ENCODE measurements at places on chromosomes 4 and X.

GRCh38 chr4:6727081-6727942, 11.3 kb downstream of the BLOC1S4 start:
- peak; percentile 73 for DNase-seq

- no peak for DNase-seq
These were observed 67.6 kb downstream of the MRPL1 start for GRCh38 chr4:77930154-77930639.

DNA sequence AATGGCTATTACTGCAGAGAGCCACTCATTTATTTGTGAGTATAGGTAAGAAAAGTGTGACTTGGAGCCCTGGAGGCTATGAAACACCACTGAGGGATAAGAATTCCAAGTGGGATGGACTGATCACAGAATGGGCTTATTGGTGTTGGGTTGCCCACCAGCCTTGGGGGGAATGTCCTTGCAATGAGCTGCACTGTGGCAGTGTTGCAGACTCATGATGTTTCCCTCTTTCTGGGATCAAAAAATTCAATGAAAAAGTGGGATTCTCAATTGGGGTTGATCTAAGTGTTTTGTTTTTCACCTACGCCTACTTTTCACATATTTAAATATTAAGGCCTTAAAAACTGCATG, 1024.5 kb upstream of the PCDH10 start:
- DNase-seq: no peak

DNA sequence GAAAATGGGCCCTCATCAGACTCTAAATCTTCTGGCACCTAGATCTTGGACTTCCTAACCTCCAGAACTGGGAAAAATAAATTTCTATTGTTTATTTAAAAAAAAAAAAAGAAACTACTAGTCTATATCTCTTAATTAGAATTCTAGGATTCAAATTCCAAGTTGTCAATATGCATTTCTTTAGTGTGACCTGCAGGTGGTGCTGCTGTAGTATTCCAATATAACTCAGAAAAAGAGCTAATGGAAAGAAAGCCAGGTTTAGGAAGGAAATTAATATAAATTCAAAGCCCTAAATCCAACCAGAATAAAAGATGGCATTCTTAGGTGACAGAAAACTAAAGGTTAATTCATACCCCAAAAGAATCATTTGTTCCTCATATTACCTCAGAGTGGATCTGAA, 80.0 kb upstream of the NALF2 start:
- peak; percentile 5 for DNase-seq

- no peak for DNase-seq
These were observed 14.1 kb upstream of the CCNI start for GRCh38 chr4:77089866-77090265.

GRCh38 chr4:175470131-175470530, 341.9 kb downstream of the GPM6A start:
- DNase-seq: peak; percentile 41

- DNase-seq: no peak
These were observed 59.6 kb downstream of the DRD5 start for GRCh38 chr4:9841072-9841471.

- no peak for DNase-seq
These were observed 67.9 kb downstream of the SLAIN2 start for GRCh38 chr4:48409203-48409602.

- no peak for DNase-seq
These were observed 15.1 kb downstream of the RAPGEF2 start for GRCh38 chr4:159117968-159118367.

- no peak for DNase-seq
These were observed 2451.8 kb downstream of the PCDH7 start for GRCh38 chr4:33171873-33172525.
